Nucleus accumbens (tissue), 56 donors: ENCODE measurements at places on chromosomes 7 and 10.

GRCh38 chr10:78588194-78588811 lies 480.5 kb upstream of the ZMIZ1 start:
- no peak for DNase-seq

DNA sequence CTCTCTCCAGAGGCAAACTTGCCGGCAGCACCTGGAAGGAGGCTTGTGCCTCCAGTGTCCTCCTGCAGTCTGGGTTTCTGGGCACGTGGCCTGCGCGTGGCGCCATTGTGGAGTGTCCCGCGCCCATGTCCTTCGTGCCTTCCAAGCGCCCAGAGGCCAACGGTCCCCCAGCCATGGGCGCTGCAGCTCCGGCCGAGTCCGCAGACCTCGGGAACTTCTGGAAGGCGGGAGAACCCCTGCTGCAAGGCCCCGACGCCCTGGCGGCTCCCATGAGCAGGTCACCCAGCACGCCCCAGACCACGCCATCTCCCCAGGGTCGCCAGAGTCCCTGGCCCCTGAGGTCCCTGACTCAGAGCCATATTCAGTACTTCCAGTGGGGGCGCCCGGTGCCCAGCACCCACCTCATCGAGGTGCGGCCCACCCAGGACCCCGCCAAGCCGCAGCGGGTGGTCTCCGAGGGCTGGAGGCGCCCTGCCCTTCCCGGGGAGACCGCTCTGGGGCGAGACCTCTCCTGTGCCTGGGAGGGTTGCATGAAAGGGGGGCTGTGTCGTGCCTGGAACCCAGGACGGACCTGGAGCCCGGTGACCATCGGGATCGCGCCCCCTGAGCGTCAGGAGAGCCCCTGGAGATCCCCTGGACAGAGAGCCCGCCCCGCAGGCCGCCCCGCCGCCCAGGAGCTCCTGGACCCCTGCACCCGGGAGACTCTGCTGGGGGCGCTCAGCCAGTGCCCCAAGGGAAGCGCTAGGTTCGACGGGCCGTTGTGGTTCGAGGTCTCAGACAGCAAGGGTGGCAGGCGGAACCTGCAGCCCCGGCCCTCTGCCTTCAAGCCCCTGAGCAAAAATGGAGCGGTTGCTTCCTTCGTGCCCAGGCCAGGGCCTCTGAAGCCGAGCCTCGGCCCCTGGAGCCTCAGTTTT lies at the start of gene POM121L12:
TSS of gene POM121L12 (plus strand) at position 135 of the 914 bp plus-strand sequence. CDS start at position 174, 39 bp downstream.
- DNase-seq: no peak

- DNase-seq: no peak
These were observed 614 bp upstream of the ADAMTS14 start for GRCh38 chr10:70671619-70672164.

DNA sequence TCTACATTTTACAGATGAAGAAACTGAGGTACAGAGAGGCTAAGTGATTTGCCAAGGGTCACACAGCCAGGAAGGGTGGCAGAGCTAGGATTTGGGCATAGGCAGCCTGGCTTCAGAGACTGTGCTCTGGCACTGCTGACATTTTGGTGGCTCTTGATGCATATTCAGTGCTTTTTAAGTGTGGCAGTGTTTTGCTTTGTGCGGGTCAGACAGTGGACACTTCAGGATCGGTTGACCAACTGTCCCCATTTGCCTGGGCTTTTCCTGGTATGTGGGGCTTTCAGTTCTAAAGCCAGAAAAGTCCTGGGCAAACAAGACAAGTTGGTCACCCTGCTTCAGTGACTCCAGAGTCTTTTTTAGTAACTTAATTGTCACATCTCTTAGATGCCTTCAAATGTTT lies 35.0 kb downstream of the SUFU start:
- DNase-seq: no peak

GRCh38 chr10:95480901-95481491 lies 80.2 kb downstream of the SORBS1 start:
- DNase-seq: no peak

DNA sequence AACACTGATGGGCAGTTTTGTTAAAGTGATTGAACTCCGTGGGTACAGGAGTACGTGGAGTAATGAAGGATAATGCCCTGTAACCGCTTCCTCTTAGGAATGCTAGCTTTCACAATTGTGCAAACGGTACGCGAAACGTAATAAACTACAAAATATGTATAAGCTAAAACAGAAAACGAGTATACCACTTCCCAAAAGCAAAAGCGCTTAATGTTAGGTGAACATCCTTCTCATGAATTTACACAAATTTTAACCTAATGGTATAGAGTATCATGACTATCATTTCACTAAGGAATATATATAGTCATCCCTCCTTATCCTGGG lies 395 bp upstream of the ZNF25 start:
- DNase-seq: no peak

DNA sequence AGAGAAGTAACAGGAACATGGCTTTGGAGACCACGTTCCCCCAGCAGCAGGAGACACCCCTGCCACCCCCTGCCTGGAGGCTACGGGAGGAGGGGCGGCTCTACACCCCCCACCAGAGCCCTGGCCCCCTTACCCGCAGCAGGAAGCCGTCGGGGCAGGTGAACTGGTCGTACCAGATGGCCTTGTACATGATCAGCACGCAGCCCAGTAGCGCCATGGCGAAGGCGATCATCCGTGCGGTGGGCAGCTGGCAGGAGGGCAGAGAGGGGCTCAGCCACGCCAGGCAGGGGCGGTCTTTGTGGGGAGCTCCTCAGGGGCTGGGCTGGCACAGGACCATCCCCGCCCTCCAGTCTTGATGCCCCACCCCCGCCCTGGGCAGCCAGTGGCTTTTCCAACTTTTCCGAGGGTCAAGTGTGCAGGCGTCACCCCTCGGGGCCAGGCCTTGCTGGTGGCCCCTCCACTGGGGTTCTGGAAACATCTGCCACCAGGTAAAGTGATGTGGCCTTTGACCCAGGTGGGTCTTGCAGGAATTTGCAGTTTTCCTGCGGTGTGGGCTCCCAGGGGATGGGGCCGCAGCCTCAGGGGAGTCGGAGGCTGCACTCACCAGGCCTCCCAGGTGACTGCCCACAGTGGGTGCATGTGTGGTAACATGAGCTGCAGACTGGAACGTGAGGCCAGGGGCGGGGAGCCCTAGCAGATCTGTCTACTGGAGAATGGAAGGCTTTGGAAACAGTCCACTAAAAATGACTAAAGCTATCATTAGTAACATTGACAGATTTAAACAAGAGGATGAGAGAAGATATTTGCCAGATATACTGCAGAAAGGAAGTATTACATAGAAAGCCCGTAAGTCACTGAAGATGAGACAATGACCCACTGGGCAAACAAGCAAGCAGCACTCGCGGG lies 9.7 kb downstream of the CALY start:
- no peak for DNase-seq

- DNase-seq: no peak
These were observed 831.1 kb upstream of the C7orf33 start for GRCh38 chr7:147759327-147759943.

GRCh38 chr7:142352543-142352942 lies 94.7 kb upstream of the PRSS58 start:
- no peak for DNase-seq

- no peak for DNase-seq
These were observed 3.9 kb upstream of the NRF1 start for GRCh38 chr7:129607471-129608120.

GRCh38 chr7:79982141-79982770 lies 152.4 kb upstream of the GNAI1 start:
- no peak for DNase-seq

- DNase-seq: no peak
These were observed 52.9 kb downstream of the VIPR2 start for GRCh38 chr7:159091480-159092475.

GRCh38 chr10:78166261-78166660 lies 132.6 kb downstream of the RPS24 start:
- DNase-seq: no peak

- DNase-seq: no peak
These were observed 171.5 kb downstream of the CCSER2 start for GRCh38 chr10:84499846-84500245.

DNA sequence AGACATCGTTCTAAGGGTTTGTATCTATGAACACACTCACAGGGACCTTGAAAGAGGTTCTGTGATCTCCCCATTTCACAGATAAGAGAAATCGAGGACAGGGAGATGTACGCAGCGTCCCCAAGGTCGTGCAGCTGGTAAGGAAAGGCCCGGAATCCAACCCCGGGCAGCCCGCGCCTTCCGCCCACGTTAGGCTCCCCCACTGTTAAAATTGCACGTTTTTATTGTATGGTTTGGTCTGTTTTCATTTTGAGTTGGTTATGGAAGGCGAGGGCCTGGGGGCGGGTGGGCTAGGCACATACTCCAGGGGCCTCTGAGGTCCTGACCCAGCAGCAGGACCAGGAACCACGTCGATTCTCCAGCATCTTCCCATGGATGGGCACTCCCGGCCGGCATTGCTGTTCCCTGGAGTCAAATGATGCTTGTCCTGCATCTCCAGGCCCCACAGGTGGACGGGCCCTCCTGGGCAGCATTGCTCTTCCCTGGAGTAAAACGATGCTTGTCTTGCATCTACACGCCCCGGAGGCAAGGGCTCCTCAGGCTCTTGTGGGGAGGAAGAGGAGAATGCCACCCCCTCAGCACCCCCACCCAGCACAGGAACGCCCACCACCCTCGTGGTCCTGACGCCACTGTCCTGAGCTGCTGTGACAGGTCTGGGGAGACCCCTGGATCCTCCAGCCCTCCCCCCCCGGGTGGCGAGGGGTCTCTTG lies 65.9 kb downstream of the PDGFA start:
- DNase-seq: no peak
